ENCODE measurements at places on chromosomes 12 and 14.

DNA sequence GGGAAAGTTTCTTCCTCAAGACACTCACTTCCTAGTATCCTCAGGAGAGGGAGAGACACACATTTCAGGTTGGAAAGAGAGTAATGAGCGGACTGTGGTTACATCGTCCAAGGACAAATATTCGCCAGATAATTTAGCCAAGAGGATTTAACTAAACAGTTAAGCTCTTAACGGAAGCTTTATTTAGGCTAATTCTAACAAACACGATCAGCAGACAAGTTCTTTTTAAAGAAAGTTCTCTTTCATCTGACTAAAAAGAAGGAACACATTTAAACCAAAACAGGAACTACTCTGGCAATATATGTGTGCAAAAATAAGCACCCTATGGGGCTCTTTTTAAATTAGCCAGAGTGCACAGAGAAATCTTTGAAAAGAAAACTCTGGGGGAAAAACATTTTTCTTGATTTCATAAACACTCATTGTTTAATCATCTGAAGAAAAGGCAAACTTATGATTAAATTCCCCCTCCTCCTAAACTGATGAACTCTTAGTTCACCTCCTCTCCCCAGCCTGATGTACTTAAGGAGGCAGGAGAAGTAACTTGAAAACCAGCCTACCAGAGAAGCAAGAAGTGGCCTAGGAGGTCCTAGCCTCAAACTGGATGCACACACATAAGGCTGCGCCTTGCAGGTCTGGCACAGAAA lies 13.3 kb upstream of the BTG1 start:
- no peak for DNase-seq

DNA sequence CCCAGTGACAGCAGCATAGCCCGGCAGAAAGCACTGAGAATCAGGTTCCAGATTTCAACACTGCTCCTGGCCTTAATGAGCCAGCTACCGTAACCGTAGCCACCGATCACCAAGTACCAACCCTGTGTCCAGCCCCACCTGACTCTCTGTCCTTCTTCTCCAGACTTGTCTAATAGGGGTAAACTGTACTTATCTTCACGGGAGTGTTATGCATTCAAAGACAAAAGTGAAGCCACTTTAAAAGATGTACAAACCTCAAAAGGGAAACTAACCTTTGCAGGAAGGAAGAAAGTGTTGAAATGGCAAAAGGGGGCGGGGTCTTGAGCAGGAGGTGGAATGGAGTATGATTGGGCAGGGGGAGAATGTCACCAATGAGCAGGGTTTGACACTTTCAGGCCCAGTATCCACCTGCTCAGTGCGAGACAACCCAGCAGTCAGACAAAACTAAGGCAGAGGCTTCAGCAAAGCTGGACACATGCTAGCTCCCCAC lies 226.1 kb downstream of the CHST11 start:
- no peak for DNase-seq

- DNase-seq, result no peak
Observed at GRCh38 chr12:124694250-124694649, 126.8 kb upstream of the NCOR2 start.

GRCh38 chr14:71646518-71646917 lies 285.7 kb upstream of the RGS6 start:
- no peak for DNase-seq

DNA sequence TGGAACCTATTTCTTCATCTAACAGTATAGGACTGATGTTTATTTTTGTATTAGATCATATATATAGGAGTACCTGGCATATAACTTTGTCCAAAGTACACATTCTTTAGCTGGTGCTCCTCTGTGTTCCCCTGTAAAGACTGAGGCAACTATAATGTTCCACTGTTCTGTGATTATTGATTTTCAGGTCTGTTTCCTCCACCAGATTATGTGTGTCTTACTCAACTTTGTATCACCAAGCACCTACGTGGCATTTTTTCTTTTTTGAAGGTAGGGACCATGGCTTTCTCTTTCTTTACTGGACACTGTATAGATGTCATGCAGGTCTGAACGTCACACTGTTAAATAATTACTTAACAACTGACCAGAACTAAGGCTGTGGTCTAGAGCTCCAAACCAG lies 29.3 kb downstream of the BICD1 start:
- DNase-seq, result no peak

DNA sequence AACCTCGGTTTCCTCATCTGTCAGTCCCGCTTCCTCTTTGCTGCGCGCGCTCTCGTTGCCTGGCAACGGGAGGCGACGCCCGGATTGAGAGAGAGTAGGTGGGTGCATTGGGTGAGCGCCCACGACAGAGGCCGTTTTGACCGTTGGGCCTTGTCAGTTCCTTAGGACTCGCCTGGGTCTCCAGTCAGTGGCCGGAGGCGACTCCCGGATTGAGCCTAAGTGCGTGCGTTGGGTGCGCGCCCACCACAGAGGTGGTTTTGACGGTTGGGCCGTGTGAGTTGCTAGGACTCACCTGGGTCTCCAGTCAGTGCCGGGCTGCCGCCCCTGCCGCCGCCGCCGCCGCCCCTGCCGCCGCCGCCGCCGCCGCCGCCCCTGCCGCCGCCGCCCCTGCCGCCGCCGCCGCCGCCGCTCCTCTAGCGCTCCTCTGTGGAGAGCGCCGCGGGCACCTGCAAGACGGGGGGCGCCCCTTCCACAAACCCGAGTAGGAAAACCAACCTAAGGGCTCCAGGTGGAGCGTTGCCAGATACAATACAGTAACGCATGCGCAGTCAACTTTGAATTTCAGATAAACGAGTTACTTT lies 37.2 kb downstream of the APOBEC1 start:
- DNase-seq, result no peak

All from amygdala (tissue), 56 donors.